ENCODE measurements at places on chromosomes 3 and 15.

DNA sequence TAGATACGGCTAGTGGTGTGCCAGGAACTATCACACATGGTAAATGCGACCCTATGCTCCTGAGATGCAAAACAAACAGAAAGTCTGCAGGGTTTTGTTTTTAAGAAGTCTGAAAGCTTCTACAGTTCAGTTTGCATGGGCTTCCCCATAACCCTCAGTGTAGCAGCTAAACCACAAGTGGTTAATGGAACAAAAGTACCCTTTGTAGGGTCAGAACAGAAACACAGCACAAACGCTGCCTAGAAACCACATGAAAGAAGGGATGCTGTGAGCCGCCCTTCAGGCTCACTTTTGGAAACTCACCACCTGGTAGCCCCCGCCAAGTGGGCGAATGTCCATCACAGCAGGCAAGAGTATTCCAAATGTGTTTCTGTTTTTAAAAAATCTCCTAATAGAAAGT, 46.2 kb downstream of the CTDSPL start:
- no peak for DNase-seq

DNA sequence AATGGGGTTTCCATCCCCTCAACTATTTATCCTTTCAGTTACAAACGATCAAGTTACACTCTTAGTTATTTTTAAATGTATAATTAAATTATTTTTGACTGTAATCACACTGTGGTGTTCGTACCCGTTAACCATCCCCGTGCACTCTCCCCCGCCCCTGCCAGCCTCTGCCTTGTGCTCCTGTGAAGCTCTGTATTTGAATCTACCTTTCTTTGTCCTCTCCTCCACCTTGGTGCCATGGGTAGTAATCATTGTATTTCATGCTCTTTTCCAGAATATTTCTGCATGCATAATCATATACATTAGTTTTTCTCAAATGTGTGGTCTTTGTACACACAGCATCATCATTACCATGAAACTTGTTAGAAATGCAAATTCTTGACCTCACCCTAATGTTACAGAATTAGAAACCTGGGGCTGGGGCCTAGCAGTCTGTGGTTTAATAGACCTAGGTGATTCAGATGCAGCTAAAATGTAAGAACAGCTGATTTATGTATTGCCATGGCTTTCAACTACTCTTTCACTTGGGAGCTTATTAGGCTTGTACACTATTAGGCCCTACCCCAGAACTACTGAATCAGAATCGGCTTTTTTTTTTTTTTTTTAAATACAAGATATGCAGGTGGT, 91.5 kb downstream of the STT3B start:
- DNase-seq, result no peak

- DNase-seq, result no peak
Measured at GRCh38 chr15:75456710-75457109, 5.2 kb upstream of the SIN3A start.

DNA sequence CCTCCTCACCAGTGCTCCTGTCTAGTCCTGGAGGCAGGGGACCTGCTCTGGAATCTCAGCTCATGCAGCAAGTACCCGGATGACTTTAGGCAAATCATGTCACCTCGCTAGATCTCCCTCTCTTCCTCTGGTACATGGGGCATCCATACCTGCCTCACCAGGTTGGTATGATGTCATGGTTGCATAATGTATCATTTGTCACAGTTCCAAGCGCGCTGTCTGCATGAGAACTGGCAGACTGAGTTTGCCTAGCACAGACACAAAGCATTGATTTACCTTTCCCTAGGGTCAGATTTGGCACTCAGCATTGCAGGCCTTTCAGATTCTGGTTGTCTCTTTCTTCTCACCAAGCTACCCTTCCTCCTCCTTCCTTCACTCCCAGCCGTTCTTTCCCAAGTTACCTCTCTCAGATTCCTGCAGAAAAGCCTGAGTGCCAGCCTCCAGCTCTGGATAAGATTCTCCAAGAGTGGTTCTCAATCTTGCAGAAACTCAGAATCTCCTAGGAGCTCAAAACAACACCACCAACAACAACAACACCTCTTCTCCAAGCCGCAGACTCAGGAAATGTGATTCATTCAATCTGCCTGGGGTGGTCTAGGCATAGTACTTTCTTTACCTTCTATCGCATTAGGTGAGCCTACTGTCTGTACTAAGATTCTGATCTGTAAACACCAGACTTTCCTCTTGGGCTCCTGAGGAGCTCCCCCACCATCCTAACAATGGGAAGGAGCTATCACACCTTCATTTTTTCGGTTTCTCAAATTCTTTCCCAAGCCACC, 29.5 kb downstream of the FAM43A start:
- no peak for DNase-seq

DNA sequence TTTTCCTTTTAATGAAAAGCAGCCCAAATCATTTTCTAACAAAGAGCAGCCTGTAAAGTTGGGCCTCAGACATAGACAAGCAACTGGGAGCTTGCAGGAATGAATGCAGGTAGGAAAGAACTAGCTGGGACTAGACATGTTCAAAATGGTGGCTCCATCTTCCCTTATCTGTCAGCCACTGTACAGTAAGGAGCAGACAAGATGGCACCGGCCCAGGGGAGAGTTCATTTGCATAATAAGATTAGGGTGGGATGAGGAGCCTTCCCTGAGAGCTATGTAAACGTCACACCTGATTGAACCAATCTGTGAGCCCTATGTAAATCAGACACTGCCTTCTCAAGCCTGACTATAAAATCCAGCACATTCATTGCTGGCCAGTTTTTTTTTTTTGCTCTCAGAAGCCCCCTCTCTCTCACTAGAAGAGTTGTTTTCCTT, 59.7 kb upstream of the GK5 start:
- DNase-seq, result no peak

DNA sequence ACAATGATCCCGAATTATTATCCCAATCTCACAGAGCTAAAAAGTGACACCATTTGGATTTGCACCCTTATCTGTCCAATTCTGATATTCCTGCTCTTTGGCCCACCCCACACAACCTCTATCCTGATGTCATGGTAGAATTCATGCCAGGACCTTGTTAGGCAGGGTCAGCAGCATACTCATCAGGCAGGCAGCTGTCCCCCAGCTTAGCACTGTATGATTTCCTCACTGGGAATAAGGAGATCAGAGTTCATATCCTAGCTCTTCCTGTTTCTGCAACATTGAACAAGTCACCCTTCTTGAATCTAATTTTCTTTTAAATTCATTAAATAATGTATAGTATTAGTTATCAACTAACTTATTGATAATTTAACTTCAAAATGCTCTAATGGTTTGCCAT, 12.0 kb upstream of the C3orf80 start:
- no peak for DNase-seq

DNA sequence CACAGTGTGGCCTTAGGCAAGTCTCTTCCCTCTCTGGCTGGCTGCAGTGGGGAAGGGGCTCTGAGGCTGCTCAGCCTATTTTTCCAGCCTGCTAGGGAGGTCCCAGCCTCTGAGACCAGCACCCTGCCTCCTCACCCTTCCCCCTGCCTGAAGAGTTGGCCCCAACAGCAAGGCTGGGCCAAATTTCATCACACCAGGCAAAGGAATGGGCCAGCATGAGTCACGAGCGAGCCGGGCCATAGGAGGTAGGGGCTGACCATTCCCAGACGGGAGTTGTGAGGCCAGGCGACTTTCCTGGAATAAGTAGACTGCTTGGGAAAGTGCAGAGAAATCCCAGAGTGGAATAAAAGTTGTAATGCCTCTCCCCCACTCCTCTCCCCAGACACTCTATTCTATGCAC, 5.7 kb upstream of the FBLN2 start:
- no peak for DNase-seq

- no peak for DNase-seq
Measured at GRCh38 chr3:16520970-16521881, 7.7 kb upstream of the RFTN1 start.

- DNase-seq, result no peak
Measured at GRCh38 chr3:195162816-195163215, 108.1 kb downstream of the XXYLT1 start.
